Parietal lobe (tissue), 2 donors: ENCODE measurements at places on chromosomes 2 and 18. TPM values are rescaled to one million over a fixed set of nuclear protein-coding genes. Genes with fewer than 3 reads are reported as not detected.

Gene UNC80
- total RNA-seq, result 40.1 TPM

Gene IGFBP5
- total RNA-seq, result 11.6 TPM

Gene CYTIP
- total RNA-seq, result 2.5 TPM

Gene MAL
- total RNA-seq, result not detected

Gene DOK6
- total RNA-seq, result 94.5 TPM

Gene PLGLB2
- total RNA-seq, result 5.9 TPM

Gene LAMA3
- total RNA-seq, result 6.6 TPM

Gene INPP5D
- total RNA-seq, result 8.5 TPM

Gene TUBA4B
- total RNA-seq, result not detected

Gene TMEM163
- 19.1 TPM for total RNA-seq
